ENCODE measurements at places on chromosomes 16 and 17.

DNA sequence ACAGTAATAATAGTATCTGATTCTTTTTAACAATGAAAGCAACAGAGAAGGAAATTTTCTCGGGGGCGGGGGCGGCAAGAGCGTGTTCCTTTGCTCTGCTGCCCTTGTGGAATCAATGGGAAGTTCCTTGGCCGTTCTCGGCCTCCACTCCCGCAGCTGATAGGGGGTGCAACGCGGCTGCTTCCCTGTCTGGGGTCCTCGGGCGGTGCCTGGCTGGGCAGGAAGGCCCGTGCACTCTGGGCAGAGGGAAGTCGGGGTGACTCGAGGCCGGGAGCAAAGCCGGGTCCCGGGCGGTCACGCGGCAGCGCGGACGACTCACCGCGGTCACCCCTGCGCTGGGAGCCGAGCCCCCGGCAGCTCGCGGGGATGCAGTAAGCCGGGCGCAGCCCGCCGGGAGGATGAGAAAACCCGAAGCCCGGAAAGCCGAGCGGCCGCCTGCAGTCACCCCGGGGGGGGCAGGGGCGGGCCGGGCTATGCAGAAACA lies 2.5 kb downstream of the TUBB3 start:
- DNase-seq: no peak

DNA sequence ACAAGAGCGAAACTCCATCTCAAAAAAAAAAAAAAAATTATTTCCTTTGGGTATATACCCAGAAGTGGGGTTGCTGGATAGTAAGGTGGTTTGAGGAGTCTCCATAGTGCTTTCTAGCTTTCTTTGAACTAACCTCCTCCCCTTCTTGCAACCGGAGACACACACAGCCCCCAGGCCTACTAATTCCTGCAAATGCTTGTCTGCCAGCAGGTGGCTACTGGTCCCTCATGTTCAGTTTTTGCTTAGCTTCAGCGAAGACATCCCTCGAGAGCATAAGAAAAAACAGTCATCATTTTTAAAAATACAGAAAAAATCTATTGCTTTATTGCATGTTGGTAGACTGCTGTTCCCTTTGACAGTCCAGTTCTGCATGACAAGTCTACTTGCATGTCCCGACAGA lies 439.0 kb downstream of the UTP18 start:
- DNase-seq: no peak

- DNase-seq: peak; percentile 66
Measured at GRCh38 chr16:85114909-85115567, 2.8 kb upstream of the CIBAR2 start.

DNA sequence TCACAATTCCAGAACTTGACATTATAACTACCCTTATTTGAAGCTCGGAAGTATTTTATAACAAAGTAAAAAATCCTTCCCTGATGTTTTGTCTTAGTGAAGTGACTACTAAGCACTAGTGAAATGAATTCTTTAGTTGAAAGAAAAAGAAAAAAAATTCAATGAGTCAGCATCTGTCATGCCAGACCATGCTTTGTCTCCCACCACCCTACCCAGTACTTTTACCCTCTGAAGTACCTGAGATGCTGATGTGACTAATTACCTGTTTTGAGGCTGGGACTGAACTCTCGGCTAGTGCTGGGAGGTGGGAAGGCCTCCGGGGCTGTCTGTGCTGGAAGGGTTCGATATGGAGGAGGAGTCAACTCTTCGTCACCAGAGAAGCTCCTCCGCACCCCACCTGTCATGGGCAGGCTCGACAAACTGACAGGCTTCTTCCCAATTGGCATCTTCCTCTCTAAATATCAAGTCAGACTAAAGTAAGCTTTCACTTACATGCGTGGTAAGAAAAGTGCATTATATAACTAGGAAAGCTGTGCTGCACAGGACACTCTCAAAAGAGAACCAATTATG lies 19.6 kb downstream of the NME2 start:
- no peak for DNase-seq

- no peak for DNase-seq
Measured at GRCh38 chr17:47651704-47652103, 2.0 kb downstream of the KPNB1 start.

GRCh38 chr17:17467016-17467415 lies 9.8 kb upstream of the MED9 start:
- no peak for DNase-seq

DNA sequence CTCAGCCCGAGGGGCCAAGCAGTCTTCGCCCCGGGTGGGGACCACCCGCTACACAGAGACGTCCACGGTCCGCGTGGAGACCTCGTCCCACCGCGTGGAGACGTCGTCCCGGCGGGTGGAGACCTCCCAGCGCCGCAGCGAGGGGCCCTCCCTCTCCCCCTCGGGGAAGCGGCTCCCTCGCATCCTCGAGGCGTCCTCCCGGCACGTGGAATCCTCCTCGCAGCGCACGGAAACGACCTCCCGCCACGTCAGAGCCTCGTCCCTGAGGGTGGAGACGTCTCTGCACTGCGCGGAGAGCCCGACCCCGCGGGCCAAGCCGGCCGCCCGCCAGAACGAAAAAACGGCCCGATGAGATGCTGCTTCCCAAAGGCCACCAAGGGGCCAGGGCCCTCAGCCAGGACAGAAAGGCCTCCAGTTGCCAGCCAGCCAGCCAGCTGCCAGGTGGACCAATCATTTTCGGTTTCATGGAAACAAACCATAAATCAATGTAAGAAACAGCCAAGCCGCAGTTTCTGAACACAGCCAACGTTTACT lies 424 bp downstream of the C17orf100 start:
- no peak for DNase-seq

GRCh38 chr16:75224306-75225082 lies 5.7 kb downstream of the CTRB1 start:
- no peak for DNase-seq

DNA sequence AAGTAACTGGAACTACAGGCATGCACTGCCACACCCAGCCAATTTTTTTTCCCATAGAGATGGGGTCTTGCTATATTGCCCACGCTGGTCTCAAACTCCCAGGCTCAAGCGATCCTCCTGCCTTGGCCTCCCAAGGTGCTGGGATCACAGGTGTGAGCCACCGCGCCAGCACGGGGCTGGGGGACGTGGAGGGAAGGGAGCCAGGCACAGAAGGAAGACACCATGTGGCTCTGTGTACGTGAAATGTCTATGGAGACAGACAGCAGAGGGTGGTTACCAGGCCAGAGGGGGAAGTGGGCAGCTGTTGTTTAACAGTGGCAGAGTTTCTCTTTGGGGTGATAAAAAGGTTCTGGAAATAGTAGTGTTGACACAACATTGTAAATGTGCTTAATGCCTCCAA lies 4.6 kb upstream of the PIEZO1 start:
- DNase-seq: no peak

DNA sequence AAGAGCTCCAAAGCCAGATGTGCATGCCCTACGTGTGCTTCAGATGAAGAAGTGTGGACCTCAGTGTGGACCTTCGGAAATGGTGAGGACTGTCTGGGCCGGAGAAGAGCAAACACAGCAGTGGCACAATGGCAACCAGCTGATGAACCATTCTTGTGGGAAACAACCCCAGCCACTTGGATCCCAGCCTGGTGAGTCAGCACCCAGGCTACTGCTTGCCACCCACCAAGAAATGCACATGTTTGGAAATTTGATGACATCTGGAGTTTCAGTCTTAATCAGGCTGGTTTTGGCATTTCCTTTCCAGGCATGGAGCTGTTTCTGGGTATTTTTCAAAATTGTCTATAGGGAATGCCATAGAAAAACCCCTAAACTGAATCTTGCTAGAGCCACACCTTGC lies 42.7 kb downstream of the DYNLRB2 start:
- DNase-seq: no peak

DNA sequence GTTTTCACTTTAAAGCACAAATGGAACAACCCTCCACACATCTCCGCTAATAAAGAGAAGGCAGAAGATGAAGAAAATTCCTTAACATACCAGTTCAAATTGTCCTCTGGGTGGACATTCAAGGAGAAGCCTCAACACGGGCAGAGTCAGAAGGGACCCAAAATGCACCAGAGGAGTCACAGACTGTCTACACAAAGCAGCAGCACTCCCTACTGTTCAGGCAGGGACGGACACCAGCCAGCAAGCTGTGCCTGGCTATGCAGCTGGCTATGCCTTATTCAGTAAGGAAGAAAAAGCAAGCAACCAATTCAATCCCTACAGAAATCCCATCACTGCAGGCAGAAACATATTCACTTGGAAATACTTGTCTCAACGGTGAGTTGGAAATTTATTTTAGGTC lies 8.1 kb downstream of the DNAJC7 start:
- no peak for DNase-seq

DNA sequence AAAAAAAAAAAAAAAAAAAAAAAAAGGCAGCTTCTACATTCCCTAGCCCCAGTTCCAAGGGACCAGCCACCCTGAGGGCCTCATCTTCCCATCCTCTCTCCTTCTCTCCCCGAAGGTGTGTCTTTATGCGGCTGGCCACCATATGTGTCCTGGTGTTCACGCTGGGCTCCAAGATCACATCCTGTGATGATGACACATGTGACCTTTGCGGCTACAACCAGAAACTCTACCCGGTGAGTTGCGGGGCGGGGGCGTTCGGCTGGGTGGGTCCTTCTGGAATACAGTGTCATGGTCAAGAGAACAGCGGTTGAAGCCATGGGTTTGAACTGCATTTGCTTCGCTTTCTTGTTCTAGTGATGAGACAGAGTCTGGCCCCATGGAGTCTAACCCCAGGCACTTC lies 22.6 kb upstream of the COQ7 start:
- DNase-seq: no peak

All from C1 segment of cervical spinal cord (tissue), 14 donors.